IMR-90 (cell line): ENCODE measurements at places on chromosomes 16 and 17. TPM values are rescaled to one million over a fixed set of nuclear protein-coding genes. Genes with fewer than 3 reads are reported as not detected.

DNA sequence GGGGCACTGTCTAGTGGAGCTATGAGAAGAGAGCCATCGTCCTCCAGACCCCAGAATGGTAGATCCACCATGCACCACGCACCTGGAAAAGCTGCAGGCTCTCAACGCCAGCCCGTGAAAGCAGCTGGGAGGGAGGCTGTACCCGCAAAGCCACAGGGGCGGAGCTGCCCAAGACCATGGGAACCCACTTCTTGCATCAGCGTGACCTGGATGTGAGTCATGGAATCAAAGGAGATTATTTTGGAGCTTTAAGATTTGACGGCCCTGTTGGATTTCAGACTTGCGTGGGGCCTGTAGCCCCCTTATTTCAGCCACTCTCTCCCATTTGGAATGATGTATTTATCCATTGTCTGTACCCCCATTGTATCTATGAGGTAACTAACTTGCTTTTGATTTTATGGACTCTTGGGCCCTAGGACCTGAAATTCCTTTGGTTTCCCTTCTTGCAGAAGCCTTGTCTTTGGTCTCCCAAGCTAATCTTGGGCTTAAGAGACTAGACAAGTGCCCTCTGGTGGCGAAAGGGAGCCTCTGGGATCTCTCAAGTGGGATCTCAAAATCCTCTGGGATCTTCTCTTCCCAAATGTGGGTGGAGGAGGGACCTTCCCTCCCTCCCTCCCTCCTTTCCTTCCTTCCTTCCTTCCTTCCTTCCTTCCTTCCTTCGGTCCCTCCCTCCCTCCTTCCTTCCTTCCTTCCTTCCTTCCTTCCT lies 58.2 kb upstream of the HAPSTR1 start:
- peak; percentile 71 for DNase-seq

GRCh38 chr17:35607239-35607847 lies 20.2 kb downstream of the AP2B1 start:
- DNase-seq: peak; percentile 43

DNA sequence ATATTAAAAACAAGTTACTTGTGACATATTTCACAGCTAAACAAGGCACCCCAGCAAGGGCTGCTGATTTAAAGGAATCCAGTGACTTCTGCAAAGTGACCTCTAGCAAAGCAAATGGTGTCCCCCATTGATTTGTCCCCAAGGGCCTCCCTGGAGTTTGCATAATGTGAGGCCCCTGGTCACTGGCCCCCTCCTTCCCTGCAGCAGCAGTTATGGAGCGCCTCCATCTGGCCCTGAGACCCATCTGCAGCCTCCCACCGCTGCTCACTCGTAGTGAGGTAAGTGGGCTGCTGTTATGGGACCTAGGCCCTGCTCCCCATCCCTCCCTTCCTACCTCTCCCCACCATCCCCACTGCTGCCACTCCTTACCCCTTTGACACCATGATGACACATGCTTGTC lies 19.6 kb upstream of the EEF2K start:
- no peak for DNase-seq

GRCh38 chr16:21197112-21197511 lies 14.3 kb downstream of the ZP2 start:
- DNase-seq: no peak

GRCh38 chr16:86060381-86061317 lies 161.7 kb downstream of the IRF8 start:
- DNase-seq: no peak

- DNase-seq: no peak
Measured at GRCh38 chr16:6279286-6279685, 1053.4 kb upstream of the RBFOX1 start.

DNA sequence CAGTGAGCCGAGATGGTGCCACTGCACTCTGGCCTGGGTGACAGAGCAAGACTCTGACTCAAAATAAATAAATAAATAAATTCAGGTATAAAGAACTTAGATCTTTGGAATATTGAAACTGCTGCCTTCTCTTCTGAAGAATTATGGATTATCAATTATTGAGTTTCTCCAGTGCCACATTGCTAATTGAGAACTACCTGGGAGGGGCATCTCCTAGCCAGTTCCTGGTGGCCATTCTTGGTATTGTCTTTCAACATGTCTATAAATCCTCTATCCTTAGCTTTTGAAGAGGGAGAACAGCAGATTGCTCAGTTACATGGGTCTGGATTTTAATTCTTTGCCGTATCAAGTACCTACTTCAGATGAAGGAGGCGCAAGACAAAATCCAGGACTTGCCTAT lies 29.2 kb downstream of the CALCOCO2 start:
- no peak for DNase-seq

- no peak for DNase-seq
Measured at GRCh38 chr17:66211047-66211810, 18.0 kb downstream of the APOH start.

APPBP2 gene
- 86.7 and 93.9 TPM in 2 replicates for total RNA-seq

MPP2 gene
- total RNA-seq: 1.9 and 3.2 TPM in 2 replicates

FBXW10 gene
- not detected in 2 replicates for total RNA-seq

RHBDL1 gene
- 0.72 and 0.83 TPM in 2 replicates for total RNA-seq
